Hematopoietic multipotent progenitor cell treated with erythropoietin and hydrocortisone succinate and interleukin-3 and kit ligand, for 4 days (in vitro differentiated cells): ENCODE measurements at places on chromosomes 2 and 18.
A peak's percentile ranks its signal among the peaks of the same experiment; 100 is the strongest.

DNA sequence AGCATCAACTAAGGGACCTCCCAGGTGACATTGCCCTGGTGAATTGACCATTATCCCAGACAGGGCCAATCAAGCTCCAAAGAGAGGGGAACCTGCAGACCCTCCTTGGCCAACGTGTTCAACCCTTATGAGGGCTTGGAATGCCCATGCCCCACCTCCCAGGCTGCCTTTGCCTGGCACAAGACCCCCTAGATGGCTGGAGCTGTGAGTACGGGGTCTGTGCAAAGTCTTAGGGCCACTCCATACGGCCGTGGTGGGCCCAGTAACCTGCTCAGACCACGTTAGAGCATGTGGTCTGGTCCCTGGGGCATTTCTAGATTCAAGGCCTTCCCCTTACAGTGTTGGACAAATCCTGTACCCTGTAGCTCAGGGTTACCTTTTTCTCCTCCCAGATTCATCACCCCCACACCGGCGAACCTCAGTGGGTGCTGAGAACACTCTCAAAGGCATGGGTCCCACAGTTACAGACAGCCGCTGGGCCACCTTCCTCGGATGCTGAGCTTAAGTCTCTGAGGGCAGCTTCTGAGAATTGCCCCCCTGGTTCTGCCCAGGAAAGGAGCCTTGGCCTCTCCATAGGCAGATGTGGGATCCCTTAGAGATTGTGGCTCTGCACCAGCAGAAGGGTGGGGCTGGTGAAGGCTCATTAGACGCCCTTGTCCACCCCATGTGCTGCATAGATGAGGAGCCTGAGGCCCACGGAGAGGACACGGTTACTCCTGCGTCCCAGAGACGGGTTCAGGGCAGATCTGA is 18.3 kb upstream of the KCNK3 start:
- DNase-seq: no peak

GRCh38 chr2:144516411-144516980 is 3.4 kb downstream of the ZEB2 start:
- DNase-seq: no peak

DNA sequence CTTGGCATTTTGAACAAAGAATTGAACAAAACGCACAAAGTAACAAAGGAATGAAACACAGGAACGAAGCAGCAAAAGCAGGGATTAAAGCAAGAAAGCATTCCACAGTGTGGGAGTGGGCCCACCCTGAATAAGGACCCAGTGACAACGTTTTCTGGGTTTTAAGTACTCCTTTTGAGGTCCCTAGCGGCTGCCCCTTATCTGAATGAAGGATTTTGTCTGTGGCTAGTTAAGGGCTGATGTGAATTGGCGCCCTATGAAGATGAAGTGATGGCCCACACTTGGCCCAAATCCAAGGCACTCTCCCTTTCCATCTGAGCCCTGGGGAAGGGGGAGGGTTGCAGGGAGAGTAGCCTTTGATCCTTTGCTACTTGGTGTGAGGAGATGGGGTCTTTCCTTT is 7.8 kb upstream of the CCDC141 start:
- no peak for DNase-seq

DNA sequence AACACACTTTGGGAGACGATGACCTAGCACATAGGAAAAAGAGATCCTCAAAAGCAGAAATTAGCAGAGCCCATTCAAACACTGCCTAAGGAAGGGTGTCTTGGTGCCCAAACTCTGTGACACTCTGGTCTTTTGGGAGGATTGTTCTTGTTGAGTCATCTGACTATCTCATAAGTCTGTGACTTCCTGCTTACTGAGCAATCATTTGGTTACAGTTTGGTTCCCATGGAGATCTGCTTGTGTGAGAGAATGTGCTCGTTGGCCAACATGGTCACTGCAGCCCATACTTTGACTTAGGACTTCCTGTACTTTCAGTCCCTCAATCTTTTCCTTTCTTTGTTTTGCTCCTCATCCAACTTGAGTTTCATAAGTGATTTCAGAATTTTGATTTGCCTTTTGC is 602.9 kb downstream of the NYAP2 start:
- peak; percentile 66 for DNase-seq

DNA sequence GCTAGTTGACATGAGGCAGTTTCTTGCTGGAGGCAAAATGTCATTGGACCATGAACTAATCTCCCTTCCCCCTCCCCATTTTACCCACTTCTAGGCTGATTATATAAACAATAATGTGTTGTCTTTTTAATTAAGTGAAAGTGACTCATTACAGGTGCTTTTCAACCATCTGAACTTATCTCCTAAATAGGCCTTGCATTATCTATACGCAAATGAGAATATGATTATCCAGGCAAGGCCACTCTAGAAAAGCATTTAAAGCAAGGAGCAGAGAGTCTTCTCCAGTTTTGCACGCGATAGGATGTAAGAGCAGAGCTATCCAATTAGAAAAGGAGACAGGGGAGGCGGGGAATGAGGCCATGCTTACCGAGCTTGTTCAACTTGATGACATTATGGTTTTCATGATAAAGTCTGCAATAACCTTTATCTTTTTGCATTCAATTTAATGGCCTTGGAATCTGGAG is 286.1 kb upstream of the SIX3 start:
- DNase-seq: no peak

DNA sequence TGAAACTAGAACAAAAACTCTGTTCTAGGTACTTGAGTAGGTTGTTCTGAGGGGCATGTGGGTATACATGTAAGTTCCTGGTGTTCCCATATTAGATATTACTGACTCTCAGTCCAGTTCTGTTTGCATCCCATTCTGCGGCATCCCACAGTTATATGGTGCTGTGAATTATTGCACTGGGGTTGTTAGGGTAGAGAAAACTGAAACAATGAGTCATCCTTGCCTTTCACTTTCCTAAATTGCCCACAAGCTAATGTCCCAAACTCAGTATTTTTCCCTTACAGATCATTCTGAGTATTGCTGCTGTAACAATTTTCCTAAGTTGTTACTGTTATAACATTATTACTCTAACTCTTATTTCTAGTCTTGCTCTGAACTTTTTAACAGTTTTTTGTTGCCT is 3.0 kb downstream of the WDR75 start:
- DNase-seq: no peak

DNA sequence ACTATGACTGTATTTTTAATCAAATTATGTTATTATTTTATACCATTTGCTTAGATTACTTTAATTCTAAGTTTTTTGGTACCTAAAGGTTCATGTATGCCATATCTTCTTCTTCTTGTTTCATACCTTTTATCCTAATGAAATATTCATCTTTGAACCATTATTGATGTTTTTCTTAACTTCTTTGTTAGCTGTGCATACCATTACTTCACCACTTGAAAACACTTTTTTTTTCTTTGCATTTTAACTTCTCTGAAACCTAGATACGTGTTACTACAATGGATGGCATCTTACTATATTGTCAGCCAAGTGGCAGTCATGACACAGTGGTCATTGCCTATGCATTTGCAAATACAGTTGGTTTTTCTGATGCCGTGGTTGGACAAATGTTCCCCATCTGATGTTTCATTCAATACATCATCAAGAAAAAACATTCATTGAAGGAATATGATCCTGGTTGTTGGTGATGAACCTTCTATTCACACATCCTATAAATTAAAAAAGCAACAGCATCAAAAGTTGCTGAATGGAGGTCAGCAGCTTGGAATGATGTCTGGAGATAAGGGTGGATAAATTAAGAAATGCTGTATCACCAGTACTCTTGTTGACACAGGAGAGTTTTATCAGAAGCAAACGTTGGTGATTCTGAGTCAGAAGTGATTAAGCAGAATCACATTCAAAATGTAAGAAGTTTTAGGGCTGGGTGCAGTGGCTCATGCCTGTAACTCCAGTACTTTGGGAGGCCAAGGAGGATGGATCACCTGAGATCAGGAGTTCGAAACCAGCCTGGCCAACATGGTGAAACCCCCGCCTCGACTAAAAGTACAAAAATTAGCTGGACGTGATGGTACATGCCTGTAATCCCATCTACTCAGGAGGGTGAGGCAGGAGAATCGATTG is 7.4 kb downstream of the IL36A start:
- DNase-seq: peak; percentile 67

DNA sequence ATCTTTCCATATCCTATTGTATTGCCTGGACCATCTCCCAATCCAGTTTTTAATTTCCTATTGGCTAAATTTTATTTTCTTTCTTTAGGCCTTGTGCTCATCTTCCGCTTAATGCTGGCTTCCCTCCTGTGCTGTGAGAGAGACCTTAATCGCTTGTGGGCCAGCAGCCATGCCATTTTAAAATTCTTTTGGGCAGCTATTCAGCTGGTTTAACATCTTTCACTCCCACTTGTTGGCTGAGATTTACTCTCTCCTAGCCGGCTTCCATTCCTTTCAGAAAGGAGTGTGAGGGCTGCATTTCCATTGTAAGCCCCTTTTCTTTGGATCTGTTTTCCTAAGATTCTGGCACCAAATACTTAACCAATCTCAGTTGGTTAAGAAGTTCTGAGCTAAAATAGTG is 140.9 kb upstream of the RASGRP3 start:
- DNase-seq: no peak

DNA sequence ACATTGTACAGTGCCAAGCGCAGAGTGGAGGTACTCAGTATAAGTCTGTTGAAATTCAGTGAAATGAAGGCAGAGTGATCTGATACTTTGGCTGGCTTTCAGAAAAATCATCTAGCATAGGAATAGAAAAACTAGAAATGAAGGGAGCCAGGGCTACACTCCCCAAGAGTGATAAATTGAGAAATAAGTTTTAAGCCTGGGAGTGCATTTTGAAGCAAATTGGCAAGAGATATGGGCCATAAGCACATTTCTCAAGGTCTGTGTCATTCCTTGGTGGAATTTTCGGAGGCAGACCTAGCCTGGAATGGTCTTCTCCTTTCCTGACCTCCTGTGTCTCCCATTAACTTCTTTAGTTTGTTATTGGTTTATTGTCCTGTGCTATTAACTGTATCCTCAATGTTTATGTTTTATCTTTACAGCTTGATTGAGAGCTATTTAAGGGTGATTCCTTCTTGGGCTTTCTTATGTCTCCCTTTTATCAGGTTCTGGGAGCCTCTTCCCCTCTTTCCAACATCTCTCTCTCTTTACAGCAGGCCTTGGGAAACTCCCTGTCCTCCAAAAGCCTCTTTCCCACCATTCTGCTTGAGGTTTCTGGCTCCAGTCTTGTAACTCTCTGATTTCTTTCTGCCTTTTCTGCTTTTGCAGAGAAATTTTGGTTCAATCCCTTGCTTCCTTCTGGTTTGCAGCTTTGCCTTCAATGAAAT is 649.5 kb downstream of the SLC4A3 start:
- DNase-seq: no peak

DNA sequence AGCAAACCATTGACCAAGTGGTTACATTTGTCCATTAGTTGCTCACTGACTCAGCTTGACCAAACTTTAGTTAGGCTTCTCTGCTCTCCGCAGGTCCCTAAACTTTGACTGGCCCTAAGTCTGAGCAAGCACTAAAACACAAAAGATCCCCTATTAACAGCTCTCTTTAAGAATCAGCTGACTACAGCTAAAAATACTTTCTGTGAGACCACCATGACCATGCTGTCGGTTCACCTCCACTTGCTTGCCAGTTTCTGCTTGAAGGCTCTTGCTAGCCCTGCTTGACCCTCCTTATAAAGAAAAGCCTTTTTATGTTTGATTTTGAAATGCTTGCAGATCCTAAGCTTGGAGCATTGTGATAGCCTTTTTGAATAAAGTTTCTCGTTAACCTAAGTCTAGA is 40.4 kb upstream of the RIT2 start:
- DNase-seq: no peak

- no peak for DNase-seq
Observed at GRCh38 chr2:212489719-212490346, 48.8 kb downstream of the ERBB4 start.

GRCh38 chr2:152386266-152386665 is 51.3 kb downstream of the FMNL2 start:
- no peak for DNase-seq

DNA sequence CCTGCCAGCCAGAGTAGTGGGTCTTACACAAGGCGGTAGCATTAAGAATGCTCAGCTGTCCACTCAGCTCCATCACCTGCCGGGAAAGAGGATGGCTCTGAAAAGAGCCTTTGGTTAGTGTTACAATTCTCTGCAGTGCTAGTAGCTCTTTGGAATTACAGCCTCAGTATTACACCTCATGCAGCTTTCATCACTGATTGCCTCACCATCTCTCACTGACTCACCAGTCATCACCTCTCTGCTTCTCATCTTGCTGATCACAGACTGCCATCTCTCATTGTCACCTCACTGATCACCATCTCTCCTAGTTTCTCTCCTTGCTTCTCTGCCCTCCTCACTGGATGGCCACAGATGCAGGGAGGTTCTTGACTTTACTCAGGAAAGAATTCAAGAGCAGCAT is 573.5 kb upstream of the SETBP1 start:
- DNase-seq: no peak

GRCh38 chr2:200453853-200454534 is 55.9 kb downstream of the KCTD18 start:
- DNase-seq: no peak

- DNase-seq: no peak
Observed at GRCh38 chr2:68989035-68989434, 14.6 kb downstream of the GKN1 start.

- no peak for DNase-seq
Observed at GRCh38 chr18:31093880-31094279, 8.3 kb downstream of the DSC2 start.

DNA sequence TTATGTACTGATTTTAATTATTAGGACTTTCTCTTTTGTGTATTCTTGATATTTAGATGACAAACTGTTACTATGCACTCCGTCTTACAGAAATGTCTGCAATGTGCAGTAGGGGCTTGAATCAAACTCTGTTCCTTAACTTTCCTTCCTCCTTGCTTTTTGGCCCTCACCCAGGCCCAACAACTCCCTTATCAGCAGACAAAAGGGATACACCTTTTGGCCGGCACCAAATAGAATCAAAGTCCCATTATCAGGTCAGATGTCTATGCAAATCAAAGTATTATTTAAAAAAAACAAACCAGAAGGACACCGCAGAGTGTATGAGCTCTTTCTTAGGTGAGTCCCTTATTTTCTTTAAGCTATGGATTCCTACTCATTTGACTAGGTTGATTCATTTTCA is 116.3 kb upstream of the SERPINE2 start:
- DNase-seq: no peak

DNA sequence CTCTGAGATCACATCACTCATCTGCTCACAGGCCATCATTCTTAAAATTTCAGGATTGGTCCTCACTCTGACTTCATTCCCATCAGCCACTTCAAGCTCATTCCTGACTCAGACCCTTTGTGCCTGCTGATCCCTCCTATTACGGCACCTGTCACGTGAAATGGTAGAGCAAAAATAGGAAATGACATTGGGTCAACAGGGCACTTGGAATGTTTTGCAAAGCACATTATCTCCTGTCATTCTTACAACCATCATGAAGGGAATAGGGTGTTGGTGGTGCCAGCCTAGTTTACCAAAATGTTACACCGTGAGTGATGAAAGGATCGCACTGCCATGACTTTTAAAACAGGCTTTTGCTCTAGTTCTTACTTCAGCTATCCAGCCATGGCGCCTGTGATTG is 61.1 kb downstream of the EIF5B start:
- DNase-seq: no peak

GRCh38 chr2:38603402-38604290 is 918 bp upstream of the HNRNPLL start:
- peak; percentile 93 for DNase-seq
